ENCODE measurements at places on chromosomes 11 and 22. TPM values are rescaled to one million over a fixed set of nuclear protein-coding genes. Genes with fewer than 3 reads are reported as not detected.

Gene TMPRSS6
- not detected for total RNA-seq

Gene SEPTIN3
- total RNA-seq = under 0.01 TPM

Gene RTL10
- 29.7 TPM for total RNA-seq

Gene CATSPER1
- 0.10 TPM for total RNA-seq

Gene GVQW3
- 1.9 TPM for total RNA-seq

Gene GP1BB
- 2.3 TPM for total RNA-seq
